ENCODE measurements at places on chromosomes 13 and 19.

DNA sequence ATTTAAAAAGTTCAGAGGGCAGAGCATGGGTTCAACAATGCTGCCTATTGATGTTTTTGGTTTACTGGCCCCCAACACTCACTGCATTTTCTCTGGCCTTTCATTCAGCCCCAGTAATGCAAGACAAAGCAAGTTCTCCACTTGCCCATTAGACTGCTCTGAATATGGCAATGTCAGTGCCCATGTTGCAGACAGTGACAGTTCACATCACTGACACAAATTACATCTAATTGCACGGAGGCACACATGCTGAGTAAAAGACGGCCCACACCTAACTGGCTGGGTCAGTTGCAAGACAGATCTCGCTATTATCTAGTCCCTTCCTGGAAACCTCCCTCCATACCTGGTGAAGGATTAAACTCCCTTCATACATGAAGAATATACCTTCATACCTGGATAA is 54.0 kb downstream of the ENOX1 start:
- no peak for DNase-seq

GRCh38 chr13:99056381-99057014 is 78.6 kb upstream of the DOCK9 start:
- no peak for DNase-seq

- no peak for DNase-seq
Observed at GRCh38 chr19:43723588-43723987, 7.7 kb downstream of the IRGC start.

DNA sequence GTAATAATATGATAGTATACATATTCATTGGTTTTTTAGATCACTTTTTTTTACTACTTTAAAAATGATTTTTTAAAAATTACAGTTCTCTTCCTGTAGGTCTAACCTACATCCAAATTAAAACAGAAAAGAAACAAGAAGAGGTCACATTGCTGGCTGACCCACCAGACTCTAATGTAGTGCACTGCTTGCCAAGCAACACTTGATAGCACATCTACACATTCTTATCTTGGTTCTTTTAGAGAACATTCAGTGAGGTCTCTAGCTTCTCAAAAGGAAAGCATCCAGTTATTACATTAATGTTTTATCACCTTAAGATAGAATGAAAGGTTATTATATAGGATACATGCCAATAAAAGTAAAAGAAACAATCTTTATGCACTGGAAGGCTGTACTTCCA is 35.6 kb downstream of the NDFIP2 start:
- no peak for DNase-seq

GRCh38 chr13:38755793-38756192 is 68.9 kb downstream of the FREM2 start:
- no peak for DNase-seq

- no peak for DNase-seq
Observed at GRCh38 chr13:80633251-80633650, 292.3 kb upstream of the SPRY2 start.

Data from non-pigmented ciliary epithelial cell (primary cell).